BJ (cell line): ENCODE measurements at places on chromosomes 3 and 15. TPM values are rescaled to one million over a fixed set of nuclear protein-coding genes. Genes with fewer than 3 reads are reported as not detected.

The LSMEM2 gene
- not detected in 2 replicates for polyA plus RNA-seq

The THPO gene
- polyA plus RNA-seq = 0.20 and 0.36 TPM in 2 replicates

The STAB1 gene
- 0.01 and 0.05 TPM in 2 replicates for polyA plus RNA-seq

The AQP9 gene
- not detected in 2 replicates for polyA plus RNA-seq

The PRTG gene
- 0.94 and 1.1 TPM in 2 replicates for polyA plus RNA-seq

The SPINK8 gene
- polyA plus RNA-seq = not detected in 2 replicates

The SLC9C1 gene
- not detected in 2 replicates for polyA plus RNA-seq

The PARP6 gene
- polyA plus RNA-seq = 69.7 and 73.4 TPM in 2 replicates

The POTEB2 gene
- not detected in 2 replicates for polyA plus RNA-seq

The MESP1 gene
- polyA plus RNA-seq = 0.20 and 0.49 TPM in 2 replicates

The GCSAM gene
- not detected in 2 replicates for polyA plus RNA-seq

The SUSD5 gene
- 1.4 and 2.5 TPM in 2 replicates for polyA plus RNA-seq

The CDC25A gene
- 1.9 and 2.7 TPM in 2 replicates for polyA plus RNA-seq

The CCDC80 gene
- polyA plus RNA-seq = 199 and 291 TPM in 2 replicates

The SEMA6D gene
- polyA plus RNA-seq = 1.1 and 2.1 TPM in 2 replicates

The TMEM207 gene
- polyA plus RNA-seq = not detected in 2 replicates

The MYH15 gene
- 0.02 TPM in 2 replicates for polyA plus RNA-seq

The DAZL gene
- polyA plus RNA-seq = not detected in 2 replicates

The CYP8B1 gene
- polyA plus RNA-seq = not detected in 2 replicates

The CILP gene
- polyA plus RNA-seq = 0.07 and 0.09 TPM in 2 replicates

The AKAP13 gene
- polyA plus RNA-seq = 13.6 and 14.0 TPM in 2 replicates

The ADGRG7 gene
- not detected in 2 replicates for polyA plus RNA-seq

The RHCG gene
- polyA plus RNA-seq = not detected in 2 replicates

The GOLIM4 gene
- 32.4 and 35.1 TPM in 2 replicates for polyA plus RNA-seq

The CLEC3B gene
- 18.2 and 22.3 TPM in 2 replicates for polyA plus RNA-seq

The GPR87 gene
- not detected in 2 replicates for polyA plus RNA-seq

The RHOV gene
- 0.13 and 0.28 TPM in 2 replicates for polyA plus RNA-seq

The HCN4 gene
- polyA plus RNA-seq = not detected in 2 replicates

The STRA6 gene
- polyA plus RNA-seq = 8.9 and 10.9 TPM in 2 replicates

The ALDH1A2 gene
- 0.29 and 0.50 TPM in 2 replicates for polyA plus RNA-seq

The SCAANT1 gene
- polyA plus RNA-seq = not detected in 2 replicates

The CCDC9B gene
- 5.0 and 6.0 TPM in 2 replicates for polyA plus RNA-seq

The UROC1 gene
- polyA plus RNA-seq = not detected in 2 replicates

The CYP1A1 gene
- polyA plus RNA-seq = 0.10 TPM in 1 of 2 replicates, not detected in the other

The SSUH2 gene
- 0.25 and 0.26 TPM in 2 replicates for polyA plus RNA-seq

The ZPLD1 gene
- polyA plus RNA-seq = 0.05 TPM in 1 of 2 replicates, not detected in the other

The IL12A gene
- 0.38 and 0.50 TPM in 2 replicates for polyA plus RNA-seq

The ITIH1 gene
- polyA plus RNA-seq = not detected in 2 replicates

The SLC24A5 gene
- polyA plus RNA-seq = not detected in 2 replicates

The IL5RA gene
- not detected in 2 replicates for polyA plus RNA-seq

The MYL3 gene
- 0.97 and 1.0 TPM in 2 replicates for polyA plus RNA-seq

The IQCF5 gene
- polyA plus RNA-seq = not detected in 2 replicates

The WNT7A gene
- polyA plus RNA-seq = not detected in 2 replicates

The GOLGA6A gene
- not detected in 2 replicates for polyA plus RNA-seq

The CNTN3 gene
- 2.6 and 6.1 TPM in 2 replicates for polyA plus RNA-seq

The SFMBT1 gene
- 2.1 and 2.6 TPM in 2 replicates for polyA plus RNA-seq

The ECT2 gene
- 15.3 and 30.9 TPM in 2 replicates for polyA plus RNA-seq

The LRRC31 gene
- not detected in 2 replicates for polyA plus RNA-seq

The SLC15A2 gene
- 0.06 and 0.11 TPM in 2 replicates for polyA plus RNA-seq

The SLC2A2 gene
- not detected in 2 replicates for polyA plus RNA-seq

The USP19 gene
- 32.9 and 54.6 TPM in 2 replicates for polyA plus RNA-seq

The C3orf52 gene
- polyA plus RNA-seq = 4.5 and 5.6 TPM in 2 replicates
